ENCODE measurements at places on chromosomes 2 and 18. TPM values are rescaled to one million over a fixed set of nuclear protein-coding genes. Genes with fewer than 3 reads are reported as not detected.

Gene CPO
- total RNA-seq, result not detected

DNA sequence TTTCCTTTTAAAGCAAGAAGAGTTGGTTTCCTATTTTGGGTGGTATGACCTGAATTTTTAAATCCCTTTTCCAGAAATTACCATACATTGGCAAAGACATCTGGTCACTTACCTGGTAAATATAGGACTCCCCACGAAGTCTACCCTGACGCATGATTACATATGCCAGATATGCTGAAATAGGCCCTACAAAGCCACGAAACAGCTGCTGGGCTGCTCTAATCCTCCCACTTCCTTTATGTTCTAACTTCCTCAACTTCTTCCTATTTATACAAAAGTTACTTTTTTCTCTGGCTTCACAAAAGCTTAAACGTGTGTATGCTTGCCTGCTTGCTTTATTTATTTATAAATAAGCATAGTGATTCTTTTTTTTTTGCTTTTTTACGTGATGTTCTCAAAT, 186.0 kb upstream of the EPHA4 start:
- no peak for DNase-seq

- no peak for DNase-seq
These were observed 74.3 kb downstream of the GREB1L start for GRCh38 chr18:21316296-21316695.

DNA sequence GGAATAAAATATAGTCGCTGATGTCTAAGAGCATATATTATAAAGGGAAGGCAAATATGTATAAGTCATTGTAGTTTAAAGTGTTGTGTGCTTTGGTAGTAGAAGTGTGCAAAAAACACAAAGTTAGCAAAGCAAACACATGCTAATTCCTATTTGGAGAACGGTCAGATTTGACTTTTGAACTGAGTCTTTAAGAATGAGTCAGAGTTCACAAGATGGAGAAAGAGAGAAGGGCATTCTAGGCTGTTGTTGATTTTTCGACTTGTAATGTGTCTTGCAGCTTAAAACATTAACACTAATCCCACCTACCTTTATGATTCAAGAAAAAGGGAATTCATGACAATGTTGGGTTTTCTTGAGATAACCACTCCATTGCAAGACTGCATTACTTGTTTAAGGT, 98.1 kb downstream of the CRIM1 start:
- DNase-seq, result no peak

GRCh38 chr2:98487806-98488189, 43.1 kb downstream of the INPP4A start:
- no peak for DNase-seq

GRCh38 chr2:64599469-64599868, 54.2 kb downstream of the SERTAD2 start:
- no peak for DNase-seq
